ENCODE measurements at places on chromosomes 7 and 10. TPM values are rescaled to one million over a fixed set of nuclear protein-coding genes. Genes with fewer than 3 reads are reported as not detected.

The SLC25A40 gene
- 2.7 TPM for total RNA-seq

The CALHM1 gene
- total RNA-seq, result not detected

The NEUROD6 gene
- total RNA-seq, result not detected

The ECD gene
- 20.8 TPM for total RNA-seq

The TEX47 gene
- not detected for total RNA-seq

The NUTM2E gene
- total RNA-seq, result under 0.01 TPM

Measured in smooth muscle cell of bladder (primary cell).